Endothelial cell of umbilical vein (primary cell): ENCODE measurements at places on chromosomes 2 and 18. TPM values are rescaled to one million over a fixed set of nuclear protein-coding genes. Genes with fewer than 3 reads are reported as not detected.
A peak's percentile ranks its signal among the peaks of the same experiment; 100 is the strongest.

GRCh38 chr2:6963727-6964126, 46.5 kb downstream of the RNF144A start:
- no peak overlapping the region for H3K27ac ChIP-seq
- no peaks in the 10 kb centered on the region for H3K36me3 ChIP-seq
- no peak for DNase-seq
- H3K27me3 ChIP-seq: no peaks in the 10 kb centered on the region
- H3K4me1 ChIP-seq: no peaks in the 10 kb centered on the region

GRCh38 chr2:159817283-159817682, 19.3 kb upstream of the CD302 start:
- no peak overlapping the region for H3K4me3 ChIP-seq
- no peaks in the 10 kb centered on the region for H3K36me3 ChIP-seq
- no peaks in the 10 kb centered on the region for H3K4me1 ChIP-seq
- H3K27me3 ChIP-seq: no peaks in the 10 kb centered on the region

GRCh38 chr2:28451793-28452533, 43.9 kb upstream of the PLB1 start:
- DNase-seq: no peak
- peaks cover 14% of the 10 kb centered on the region for H3K4me1 ChIP-seq
- no peaks in the 10 kb centered on the region for H3K27me3 ChIP-seq
- H3K27ac ChIP-seq: no peak overlapping the region
- H3K4me3 ChIP-seq: no peak overlapping the region
- H3K36me3 ChIP-seq: no peaks in the 10 kb centered on the region

The VWC2L gene
- not detected in 2 replicates for polyA plus RNA-seq

DNA sequence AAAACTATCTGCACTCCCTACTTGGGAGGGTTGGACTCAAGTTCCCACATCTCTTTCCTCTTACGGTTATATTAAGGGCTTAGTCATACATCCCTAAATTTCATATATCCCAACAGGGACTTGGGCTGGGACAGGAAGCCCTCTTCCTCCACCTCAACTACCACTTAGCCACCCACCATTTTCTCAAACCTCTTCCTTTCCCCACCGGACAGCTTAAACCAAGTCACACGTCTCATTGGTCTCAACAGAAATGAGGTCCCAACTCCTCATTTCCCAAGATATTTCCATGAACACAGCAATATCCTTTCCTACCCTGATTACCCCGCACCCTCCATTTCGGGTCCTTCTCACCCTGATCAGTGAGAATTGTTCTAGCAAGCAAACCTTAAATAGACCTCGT, 736 bp downstream of the ZSCAN30 start:
- DNase-seq: no peak
- peaks cover 5% of the 10 kb centered on the region for H3K36me3 ChIP-seq
- H3K27ac ChIP-seq: peak overlapping the region; percentile 63
- H3K4me1 ChIP-seq: peaks cover 19% of the 10 kb centered on the region
- H3K27me3 ChIP-seq: no peaks in the 10 kb centered on the region
- peak overlapping the region; percentile 49 for H3K4me3 ChIP-seq

- H3K36me3 ChIP-seq: no peaks in the 10 kb centered on the region
- DNase-seq: no peak
- H3K4me1 ChIP-seq: peaks cover 36% of the 10 kb centered on the region
- no peak overlapping the region for H3K27ac ChIP-seq
Measured at GRCh38 chr2:9240745-9241144, 34.1 kb downstream of the ASAP2 start.

GRCh38 chr2:198660501-198660900, 797.2 kb downstream of the SATB2 start:
- no peak overlapping the region for H3K4me3 ChIP-seq
- H3K36me3 ChIP-seq: no peaks in the 10 kb centered on the region

GRCh38 chr2:3129867-3130266, 247.8 kb downstream of the EIPR1 start:
- DNase-seq: no peak
- no peaks in the 10 kb centered on the region for H3K36me3 ChIP-seq
- H3K4me3 ChIP-seq: no peak overlapping the region
- no peak overlapping the region for H3K27ac ChIP-seq
- H3K4me1 ChIP-seq: peaks cover 2% of the 10 kb centered on the region

DNA sequence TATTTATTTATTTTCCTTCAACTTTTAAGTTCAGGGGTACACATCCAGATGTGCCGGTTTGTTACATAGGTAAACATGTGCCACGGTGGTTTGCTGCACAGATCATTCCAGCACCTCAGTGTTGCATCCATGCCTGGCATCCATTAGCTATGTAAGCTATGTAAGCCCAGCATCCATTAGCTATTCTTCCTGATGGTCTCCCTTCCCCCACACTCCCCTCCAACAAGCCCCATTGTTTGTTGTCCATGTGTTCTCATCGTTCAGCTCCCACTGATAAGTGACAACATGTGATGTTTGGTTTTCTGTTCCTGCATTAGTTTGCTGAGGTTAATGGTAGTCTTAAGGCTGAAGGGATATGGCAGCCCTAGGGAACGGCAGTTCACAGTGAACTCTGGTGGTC, 203.4 kb downstream of the CTNNA2 start:
- H3K27ac ChIP-seq: no peak overlapping the region
- DNase-seq: no peak
- no peaks in the 10 kb centered on the region for H3K36me3 ChIP-seq
- no peak overlapping the region for H3K4me3 ChIP-seq
- H3K27me3 ChIP-seq: no peaks in the 10 kb centered on the region
- H3K4me1 ChIP-seq: no peaks in the 10 kb centered on the region

DNA sequence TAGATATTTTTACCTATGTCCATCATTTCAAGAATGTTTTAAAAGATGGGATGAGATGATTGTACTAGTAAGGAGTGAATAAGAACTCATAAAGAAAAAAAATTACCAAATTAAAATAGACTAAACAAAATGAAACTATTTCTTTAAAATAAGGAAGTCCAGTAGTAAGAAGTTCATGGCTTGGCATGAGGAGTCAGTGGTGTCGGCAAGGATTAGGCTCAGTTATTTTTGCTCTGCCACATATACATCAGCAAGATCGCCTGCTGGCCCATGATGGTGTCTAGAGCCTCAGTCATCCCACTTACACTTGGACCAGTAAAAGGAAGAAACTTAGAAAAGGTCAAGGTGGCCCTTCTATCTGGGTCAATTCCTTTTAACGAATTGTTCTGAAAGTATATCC, 300.9 kb upstream of the SLC8A1 start:
- H3K4me3 ChIP-seq: no peak overlapping the region
- no peaks in the 10 kb centered on the region for H3K27me3 ChIP-seq
- no peaks in the 10 kb centered on the region for H3K4me1 ChIP-seq

The CAB39 gene
- polyA plus RNA-seq: 19.8 and 25.7 TPM in 2 replicates

- H3K27me3 ChIP-seq: no peaks in the 10 kb centered on the region
- H3K4me3 ChIP-seq: no peak overlapping the region
- H3K36me3 ChIP-seq: peaks cover 37% of the 10 kb centered on the region
- peak; percentile 62 for DNase-seq
Measured at GRCh38 chr18:79453816-79454735, 58.3 kb downstream of the NFATC1 start.

The BBS5 gene
- polyA plus RNA-seq: 2.4 and 2.9 TPM in 2 replicates

DNA sequence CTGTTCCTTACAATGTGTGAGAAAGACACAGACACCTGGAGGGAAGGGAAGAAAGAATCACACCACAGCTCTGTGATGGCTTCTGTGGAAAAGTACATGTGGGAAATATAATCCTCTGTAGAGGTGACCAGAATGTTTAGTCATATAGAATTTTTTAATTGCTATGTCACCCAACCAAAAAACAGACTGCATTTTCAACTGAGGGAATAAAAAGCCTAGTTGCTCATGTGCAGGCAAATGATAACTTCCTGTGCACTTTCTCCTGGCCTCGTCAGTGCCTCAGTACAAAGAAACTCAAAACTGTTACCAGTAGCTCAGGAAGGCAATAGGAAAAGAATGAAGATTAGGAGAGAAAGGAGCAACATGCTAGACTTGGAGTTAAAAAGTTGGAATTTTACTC, 326.8 kb downstream of the OSR1 start:
- no peak overlapping the region for H3K27ac ChIP-seq
- no peak for DNase-seq
- H3K4me3 ChIP-seq: no peak overlapping the region
- H3K36me3 ChIP-seq: no peaks in the 10 kb centered on the region
- H3K27me3 ChIP-seq: no peaks in the 10 kb centered on the region
- H3K4me1 ChIP-seq: no peaks in the 10 kb centered on the region

DNA sequence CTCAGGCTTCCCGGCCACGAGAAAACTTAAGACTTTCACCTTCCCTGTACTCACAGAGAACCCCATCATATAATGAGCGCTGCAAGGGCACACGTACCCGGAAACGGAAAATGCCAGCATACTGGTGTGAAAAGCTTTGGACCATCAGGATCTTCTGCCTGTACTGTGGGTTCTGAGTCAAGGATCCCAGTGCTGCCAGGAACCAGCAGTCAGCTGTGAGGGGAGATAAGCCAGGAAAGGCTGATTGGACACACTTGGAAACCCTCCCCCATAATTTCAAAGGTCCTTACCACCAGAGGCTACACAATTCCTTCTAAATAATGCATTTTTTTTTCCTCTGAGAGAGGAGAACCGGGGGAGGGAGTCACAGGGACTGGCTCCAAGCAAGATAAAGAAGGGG, 31.4 kb downstream of the CAPN13 start:
- no peak overlapping the region for H3K4me3 ChIP-seq
- H3K27ac ChIP-seq: no peak overlapping the region
- H3K27me3 ChIP-seq: no peaks in the 10 kb centered on the region
- H3K36me3 ChIP-seq: no peaks in the 10 kb centered on the region
- no peaks in the 10 kb centered on the region for H3K4me1 ChIP-seq

The DSC3 gene
- 0.04 and 0.14 TPM in 2 replicates for polyA plus RNA-seq

The FEV gene
- polyA plus RNA-seq: not detected in 2 replicates

- DNase-seq: no peak
- H3K27me3 ChIP-seq: peaks cover 1% of the 10 kb centered on the region
- no peaks in the 10 kb centered on the region for H3K4me1 ChIP-seq
- no peak overlapping the region for H3K27ac ChIP-seq
Measured at GRCh38 chr2:133956434-133956935, 297.4 kb upstream of the MGAT5 start.

GRCh38 chr18:49023938-49024803, 73.4 kb upstream of the SMAD7 start:
- no peaks in the 10 kb centered on the region for H3K4me1 ChIP-seq
- no peak overlapping the region for H3K4me3 ChIP-seq
- H3K27me3 ChIP-seq: peaks cover 3% of the 10 kb centered on the region

GRCh38 chr2:237546876-237547395, 19.4 kb upstream of the PRLH start:
- no peaks in the 10 kb centered on the region for H3K4me1 ChIP-seq
- no peaks in the 10 kb centered on the region for H3K27me3 ChIP-seq
- DNase-seq: no peak

- H3K36me3 ChIP-seq: no peaks in the 10 kb centered on the region
- no peak overlapping the region for H3K4me3 ChIP-seq
- no peaks in the 10 kb centered on the region for H3K27me3 ChIP-seq
- no peak overlapping the region for H3K27ac ChIP-seq
- DNase-seq: no peak
Measured at GRCh38 chr2:128282976-128283810, 35.5 kb downstream of the HS6ST1 start.

DNA sequence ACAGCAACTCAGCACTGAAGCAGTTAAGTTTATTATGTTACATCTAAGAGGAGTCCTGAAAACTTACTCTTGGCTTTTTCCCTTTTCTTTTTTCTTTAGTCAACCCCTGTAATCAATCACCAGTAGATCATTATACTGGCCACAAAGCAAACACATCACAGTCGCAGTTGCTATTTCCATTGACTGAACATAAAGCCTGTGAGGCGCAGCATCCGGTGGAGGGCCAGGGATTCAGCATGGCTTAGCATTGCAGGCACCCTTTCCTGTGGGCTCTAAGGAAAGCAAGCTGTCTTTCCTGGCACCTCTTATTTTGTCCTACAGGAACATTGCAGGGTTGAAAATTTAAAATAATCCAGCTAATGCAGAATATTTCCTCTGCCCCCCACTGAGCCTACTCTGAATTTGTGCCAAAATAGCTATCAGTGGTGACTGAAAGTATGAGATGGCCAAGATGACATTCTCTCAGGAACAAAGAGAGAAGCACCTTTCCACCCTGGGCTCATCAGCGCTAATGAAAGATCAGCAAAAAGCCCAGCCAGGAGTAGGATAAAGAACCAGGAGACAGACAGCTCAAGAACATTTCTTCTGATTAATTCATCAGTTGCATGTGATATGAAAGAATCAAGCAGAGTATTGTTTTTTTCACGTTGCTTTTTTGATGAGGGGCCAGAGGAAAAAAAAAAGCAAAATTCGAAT, 85.3 kb upstream of the SULT1C3 start:
- no peaks in the 10 kb centered on the region for H3K36me3 ChIP-seq
- no peaks in the 10 kb centered on the region for H3K4me1 ChIP-seq
- H3K4me3 ChIP-seq: no peak overlapping the region
- no peaks in the 10 kb centered on the region for H3K27me3 ChIP-seq

- no peaks in the 10 kb centered on the region for H3K27me3 ChIP-seq
- H3K4me1 ChIP-seq: no peaks in the 10 kb centered on the region
- no peaks in the 10 kb centered on the region for H3K36me3 ChIP-seq
- H3K4me3 ChIP-seq: no peak overlapping the region
Measured at GRCh38 chr2:129803032-129803431, 176.4 kb upstream of the RAB6C start.

- no peaks in the 10 kb centered on the region for H3K27me3 ChIP-seq
- no peak for DNase-seq
- no peak overlapping the region for H3K27ac ChIP-seq
- no peak overlapping the region for H3K4me3 ChIP-seq
Measured at GRCh38 chr18:47397671-47398319, 146.3 kb upstream of the SKOR2 start.

The BCL2 gene
- 0.35 and 0.45 TPM in 2 replicates for polyA plus RNA-seq

DNA sequence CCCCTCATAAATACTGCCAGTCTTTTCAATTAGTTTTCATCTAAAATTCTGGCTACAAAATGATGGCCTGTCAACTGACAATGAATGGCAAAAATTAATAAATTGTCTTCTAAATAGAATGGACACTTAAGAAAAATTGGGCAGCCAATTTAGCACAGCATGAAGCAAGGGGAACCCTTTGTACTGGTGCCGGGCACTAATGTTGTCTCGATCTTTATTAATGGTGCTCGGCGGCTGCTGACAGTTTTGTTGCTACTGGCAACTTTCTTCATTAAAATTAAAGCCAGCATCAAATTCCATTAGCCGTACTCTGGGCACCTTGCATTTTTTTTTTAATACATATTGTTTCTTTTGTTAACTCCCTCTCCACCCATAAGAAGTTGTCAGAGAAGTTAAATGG, 309.3 kb downstream of the GBX2 start:
- H3K27me3 ChIP-seq: no peaks in the 10 kb centered on the region
- peak overlapping the region; percentile 27 for H3K27ac ChIP-seq
- H3K4me1 ChIP-seq: peaks cover 35% of the 10 kb centered on the region
- no peaks in the 10 kb centered on the region for H3K36me3 ChIP-seq
- no peak overlapping the region for H3K4me3 ChIP-seq
- peak; percentile 23 for DNase-seq

The SLC5A7 gene
- not detected in 2 replicates for polyA plus RNA-seq
